SW480 (cell line): ENCODE measurements at places on chromosomes 2 and 18.

GRCh38 chr2:229519655-229520430 lies 194.5 kb downstream of the DNER start:
- peak; percentile 4 for DNase-seq

GRCh38 chr2:119232666-119232993 lies 9.0 kb downstream of the STEAP3 start:
- DNase-seq: no peak

DNA sequence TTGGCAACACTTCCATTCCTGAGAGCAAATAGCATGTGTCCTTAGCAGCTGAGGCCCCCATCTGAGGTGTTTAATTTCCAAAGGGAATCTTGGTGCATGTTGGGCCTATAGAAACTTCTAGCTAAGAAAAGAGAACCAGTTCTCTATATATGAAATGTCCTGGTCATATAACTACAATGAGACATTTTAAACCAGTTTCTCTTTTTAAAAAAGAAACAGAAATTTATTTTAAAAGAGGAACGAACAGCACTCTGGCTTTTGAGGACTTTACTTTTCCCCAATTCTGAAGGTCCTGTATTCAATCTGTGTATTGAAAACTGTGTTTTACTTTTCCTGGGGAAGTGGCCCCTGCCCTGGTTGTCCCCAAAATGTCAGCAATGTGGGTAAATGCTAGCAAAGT lies 309.5 kb upstream of the STON1 start:
- DNase-seq: no peak

DNA sequence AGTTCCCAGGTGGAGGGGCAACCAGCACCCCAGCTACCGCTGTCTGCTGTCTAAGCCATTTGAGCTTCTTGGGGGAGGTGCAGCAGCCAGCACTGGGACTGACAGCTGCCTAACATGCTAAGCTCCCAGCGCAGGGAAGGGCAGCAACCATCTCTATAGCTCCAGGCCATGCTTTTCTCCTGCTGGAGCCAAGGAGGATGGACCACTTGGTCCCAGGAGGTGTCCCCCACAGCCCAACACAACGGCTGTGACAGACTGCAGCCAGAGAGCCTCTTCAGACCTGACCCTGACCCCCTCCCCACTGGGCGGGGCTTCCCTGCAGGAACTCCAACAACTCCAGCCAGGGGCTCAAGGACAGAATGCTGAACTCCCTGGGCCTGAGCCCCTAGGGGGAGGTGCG lies 370.6 kb upstream of the REG3G start:
- no peak for DNase-seq

- DNase-seq: no peak
These were observed 371.9 kb downstream of the NBAS start for GRCh38 chr2:15189216-15189615.

GRCh38 chr2:222703886-222704285 lies 32.4 kb downstream of the MOGAT1 start:
- DNase-seq: no peak

DNA sequence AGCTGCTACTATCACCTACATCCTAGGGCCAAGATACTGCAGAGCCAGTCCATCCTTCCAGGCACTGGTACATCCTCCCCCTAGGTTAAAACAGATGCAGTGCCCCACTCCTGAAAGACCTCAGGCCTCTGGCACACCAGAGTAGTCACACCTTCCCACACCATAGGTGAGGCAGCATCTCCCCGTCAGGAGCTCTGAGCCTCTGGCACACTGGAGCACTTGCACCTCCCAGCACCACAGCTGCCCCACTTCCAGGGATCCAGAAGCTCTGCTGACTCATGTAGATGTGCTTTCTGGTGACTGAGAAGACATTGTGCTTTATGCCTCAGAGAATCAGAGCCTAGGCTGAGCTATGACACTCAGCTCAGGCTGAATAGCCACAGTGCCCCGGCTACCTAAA lies 138.4 kb upstream of the COL3A1 start:
- DNase-seq: no peak

- DNase-seq: no peak
These were observed 26.6 kb upstream of the STEAP3 start for GRCh38 chr2:119197126-119197405.
